Tibial nerve (tissue), 4 donors: ENCODE measurements at places on chromosomes 4 and X.

- H3K27me3 ChIP-seq: no peaks in the 10 kb centered on the region
- peak; percentile 5 for DNase-seq
- H3K4me1 ChIP-seq: no peaks in the 10 kb centered on the region
- peak overlapping the region; percentile 33 for H3K27ac ChIP-seq
- no peaks in the 10 kb centered on the region for H3K36me3 ChIP-seq
- H3K4me3 ChIP-seq: no peak overlapping the region
These were observed 138.1 kb downstream of the MID1 start for GRCh38 chrX:10482261-10482660.

DNA sequence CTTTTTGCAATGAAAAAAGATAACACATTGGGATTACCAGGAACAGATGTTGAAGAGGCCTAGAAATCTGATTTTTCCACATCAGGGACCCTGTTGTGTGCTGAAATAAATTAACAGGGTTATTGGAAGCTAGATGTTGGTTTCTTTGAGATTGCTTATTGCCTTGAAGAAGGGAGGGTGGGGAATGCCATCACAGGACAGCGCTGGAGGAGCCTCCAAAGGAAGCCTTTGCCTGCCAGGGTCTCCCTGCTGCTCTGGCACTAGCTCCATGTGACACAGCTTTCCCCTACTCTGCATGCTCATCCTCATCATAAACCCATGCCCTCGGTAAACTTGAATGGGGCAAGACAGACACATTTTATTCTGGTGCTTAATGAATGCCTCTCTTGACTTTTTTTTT is 76.1 kb downstream of the MID1IP1 start:
- H3K27me3 ChIP-seq: no peaks in the 10 kb centered on the region
- no peaks in the 10 kb centered on the region for H3K36me3 ChIP-seq
- H3K4me1 ChIP-seq: no peaks in the 10 kb centered on the region

DNA sequence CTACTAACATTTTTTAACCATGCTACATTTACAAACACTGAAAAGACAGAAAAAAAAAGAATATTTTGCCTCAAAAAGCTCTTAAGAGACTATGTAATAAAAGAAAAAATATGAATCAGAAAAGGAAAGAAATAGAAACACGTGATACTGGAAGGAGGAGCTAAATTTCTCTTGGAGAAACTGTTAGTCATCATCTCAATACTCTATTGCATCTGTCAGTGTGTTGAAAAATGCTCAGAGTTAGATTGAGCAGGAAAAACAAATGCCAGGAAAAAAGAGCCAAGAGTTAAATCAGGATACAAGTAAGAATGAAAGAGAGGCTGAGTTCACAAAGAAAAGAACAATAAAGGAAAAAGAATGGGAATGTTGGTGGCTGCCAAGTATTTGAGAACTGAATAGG is 2.6 kb downstream of the RAB28 start:
- no peaks in the 10 kb centered on the region for H3K4me1 ChIP-seq
- H3K36me3 ChIP-seq: no peaks in the 10 kb centered on the region
- H3K27ac ChIP-seq: no peak overlapping the region
- no peaks in the 10 kb centered on the region for H3K27me3 ChIP-seq
- no peak overlapping the region for H3K4me3 ChIP-seq

- no peak overlapping the region for H3K27ac ChIP-seq
- no peaks in the 10 kb centered on the region for H3K27me3 ChIP-seq
- DNase-seq: no peak
- no peak overlapping the region for H3K4me3 ChIP-seq
- no peaks in the 10 kb centered on the region for H3K36me3 ChIP-seq
These were observed 210.7 kb upstream of the GIMD1 start for GRCh38 chr4:106579236-106579635.
